ENCODE measurements at places on chromosomes 4 and X.

DNA sequence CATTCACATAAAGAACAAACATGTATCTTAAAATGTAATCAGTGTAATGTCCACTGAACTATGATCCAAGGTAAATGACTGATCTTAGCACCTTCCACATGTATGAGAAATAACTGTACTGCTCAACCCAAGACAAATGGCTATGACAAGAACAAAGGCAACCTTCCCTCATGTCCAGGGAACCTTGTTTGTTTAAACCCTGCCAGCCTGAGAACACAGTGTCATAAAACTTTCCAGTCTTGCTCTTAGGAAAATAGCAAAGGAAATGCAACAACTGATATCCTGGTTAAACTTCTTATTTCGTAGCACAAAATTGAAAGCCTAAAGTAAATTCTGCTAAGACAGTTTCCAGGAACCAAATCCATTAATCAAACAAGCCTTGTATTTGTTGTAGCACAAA, 494.3 kb downstream of the IL15 start:
- DNase-seq, result no peak

- DNase-seq, result no peak
These were observed at the start of gene RASSF6 for GRCh38 chr4:73620115-73620792. Gene RASSF6, minus strand, starts transcription at chr4:73620436. Its CDS starts 8,641 bp downstream, at chr4:73611795.

GRCh38 chr4:26466578-26467270, 23.6 kb downstream of the CCKAR start:
- no peak for DNase-seq

- DNase-seq, result no peak
These were observed 25.0 kb downstream of the GPR174 start for GRCh38 chrX:79169484-79169883.

DNA sequence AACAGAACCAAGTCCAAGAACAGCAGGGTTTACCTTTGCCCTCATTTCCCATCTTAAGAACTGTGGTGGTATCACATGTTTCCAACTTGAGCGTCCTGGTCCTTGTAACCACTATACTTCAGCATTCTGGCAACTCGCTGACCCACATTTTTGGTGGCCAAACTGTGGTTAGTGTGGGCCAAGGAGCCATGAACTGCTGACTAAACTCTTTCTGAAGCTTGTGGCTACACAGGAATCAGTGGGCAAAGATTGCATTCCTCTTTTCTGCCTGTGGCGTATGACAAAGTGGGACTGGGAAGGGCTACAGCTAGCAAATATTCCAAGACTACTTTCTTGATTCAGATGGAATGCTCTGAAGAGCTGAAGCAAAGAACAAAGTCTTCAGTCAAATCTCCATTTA, 106.3 kb upstream of the MID1 start:
- no peak for DNase-seq

DNA sequence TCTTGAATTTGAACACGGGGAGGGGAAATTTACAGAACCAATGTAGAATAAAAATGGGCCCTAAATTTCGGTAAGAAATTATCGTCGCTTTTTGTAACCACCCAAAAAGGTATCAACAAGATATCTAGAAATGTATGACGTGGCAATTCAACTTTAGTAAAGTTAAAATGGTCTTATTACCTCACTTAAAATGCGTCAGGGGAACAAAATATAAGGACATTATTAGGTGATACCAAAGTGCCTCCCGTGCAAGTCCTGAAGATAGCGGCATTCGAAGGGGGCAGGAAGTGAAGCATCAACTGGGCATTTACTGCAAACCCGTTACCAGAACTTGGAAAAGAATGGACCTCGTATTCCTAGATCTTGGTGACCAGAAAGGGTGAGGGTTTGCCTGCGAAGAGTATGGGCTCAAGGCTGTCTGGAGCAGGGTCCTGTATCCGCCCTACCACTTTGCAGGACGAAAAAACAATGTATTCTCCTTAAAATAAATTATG, 980 bp downstream of the AP1S2 start:
- DNase-seq, result no peak

- no peak for DNase-seq
These were observed 4.6 kb downstream of the RAB33A start for GRCh38 chrX:130176354-130176776.

GRCh38 chrX:43333543-43333942, 322.6 kb upstream of the MAOA start:
- DNase-seq, result no peak

- no peak for DNase-seq
These were observed 644.6 kb downstream of the IL1RAPL1 start for GRCh38 chrX:29231800-29232199.

DNA sequence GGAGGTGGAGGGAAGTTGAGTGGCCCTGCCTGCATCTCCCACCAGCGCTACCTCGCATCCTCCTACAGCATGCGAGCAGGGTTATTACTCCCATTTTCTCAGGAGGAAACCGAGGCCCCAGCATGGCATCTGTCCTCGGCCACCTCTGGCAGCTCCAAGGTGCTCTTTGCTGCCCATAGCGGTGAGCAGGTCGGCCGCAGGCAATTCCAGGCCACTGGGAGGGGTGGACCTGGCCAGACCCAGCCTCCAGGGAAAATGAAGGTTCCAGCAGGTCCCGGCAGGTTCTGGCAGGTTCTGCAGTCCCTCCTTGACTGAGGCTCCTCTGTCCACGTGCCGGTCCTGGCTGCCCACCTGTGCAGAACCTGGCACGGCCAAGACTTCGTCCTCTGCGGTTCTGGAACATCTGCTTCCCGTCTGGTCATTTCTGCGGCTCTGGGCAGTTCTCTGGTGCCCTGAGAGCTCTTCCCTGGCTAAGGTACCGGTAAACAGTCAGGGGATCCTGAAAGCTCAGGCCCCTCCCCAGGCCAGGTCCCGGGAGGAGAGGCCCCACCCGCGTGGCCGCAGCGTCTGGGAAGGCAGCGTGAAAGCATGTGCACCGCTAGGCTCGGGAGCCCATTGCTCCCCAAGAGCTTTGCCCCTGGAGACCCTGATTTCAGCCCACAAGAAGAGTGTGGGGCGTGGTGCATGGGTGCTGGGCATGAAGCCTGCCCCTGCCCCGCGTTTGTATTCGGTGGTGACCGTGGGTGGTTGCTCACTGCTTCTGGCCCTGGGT, 112.0 kb upstream of the ADRA2C start:
- DNase-seq, result no peak

DNA sequence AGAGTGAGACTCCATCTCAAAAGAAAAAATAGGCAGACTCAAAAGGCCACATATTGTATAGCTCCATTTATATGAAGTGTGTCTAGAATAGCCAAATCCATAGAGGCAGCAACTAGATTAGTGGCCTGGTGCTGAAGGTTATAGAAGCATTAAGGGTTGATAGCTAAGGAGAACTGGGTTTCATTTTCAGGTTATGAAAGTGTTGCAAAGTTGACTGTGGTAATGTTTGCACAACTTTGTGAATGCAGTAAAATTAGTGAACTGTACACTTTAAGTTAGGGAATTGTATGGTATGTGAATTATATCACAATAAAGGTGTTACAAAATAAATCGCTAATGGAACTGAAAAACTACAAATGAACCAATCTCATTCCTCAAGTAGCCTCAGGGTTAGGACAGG, 28.3 kb downstream of the TXLNG start:
- no peak for DNase-seq

GRCh38 chrX:154517101-154517781, 1.2 kb upstream of the FAM3A start:
- DNase-seq, result no peak

GRCh38 chr4:69098470-69098869, 2.2 kb downstream of the UGT2B7 start:
- DNase-seq, result no peak

GRCh38 chrX:50000937-50001542, 78.6 kb downstream of the CLCN5 start:
- no peak for DNase-seq

- DNase-seq, result no peak
These were observed 184.3 kb downstream of the QDPR start for GRCh38 chr4:17327591-17327990.

- DNase-seq, result no peak
These were observed 689 bp downstream of the SSR4 start for GRCh38 chrX:153794897-153795816.

DNA sequence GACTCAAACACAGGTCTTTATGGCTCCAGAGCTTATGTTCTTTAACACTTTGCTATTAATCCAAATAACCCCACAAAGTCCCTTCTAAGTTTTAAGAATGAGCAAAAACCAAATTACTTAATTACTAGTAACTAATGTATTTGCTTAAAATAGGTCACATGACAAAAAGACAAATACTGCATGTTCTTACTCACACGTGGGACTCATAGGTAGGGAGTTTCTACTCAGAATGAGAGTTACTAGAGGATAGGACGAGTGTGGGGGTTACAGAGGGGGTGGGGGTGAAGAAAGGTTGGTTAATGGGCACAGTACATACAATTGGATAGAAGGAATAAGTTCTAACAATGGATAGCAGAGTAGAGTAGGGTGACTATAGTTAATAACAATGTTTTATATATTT, 5.8 kb downstream of the RPS6KA3 start:
- DNase-seq, result no peak

GRCh38 chr4:52192721-52193135, 141.6 kb downstream of the SPATA18 start:
- no peak for DNase-seq

GRCh38 chrX:95071052-95071451, 1397.0 kb downstream of the FAM133A start:
- DNase-seq, result no peak

DNA sequence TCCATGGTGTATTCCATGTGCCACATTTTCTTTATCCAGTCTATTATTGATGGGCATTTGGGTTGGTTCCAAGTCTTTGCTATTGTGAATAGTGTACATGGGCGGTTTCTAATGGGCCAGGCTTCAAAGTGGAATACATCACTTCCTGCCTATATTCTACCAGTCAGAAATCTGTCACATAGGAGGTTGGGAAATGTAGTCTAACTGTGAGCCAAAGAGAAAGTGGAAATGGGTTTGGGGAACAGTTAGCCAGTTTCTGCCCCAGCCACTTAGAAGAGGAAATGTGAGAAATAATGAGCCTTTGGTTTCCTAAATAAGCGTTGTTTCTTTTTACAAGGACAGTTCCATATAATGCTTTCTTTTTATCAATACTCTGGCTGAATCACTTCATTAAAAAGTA, 85.1 kb upstream of the AP1S2 start:
- no peak for DNase-seq

GRCh38 chrX:120575379-120576114, 14.8 kb upstream of the CUL4B start:
- DNase-seq, result no peak

DNA sequence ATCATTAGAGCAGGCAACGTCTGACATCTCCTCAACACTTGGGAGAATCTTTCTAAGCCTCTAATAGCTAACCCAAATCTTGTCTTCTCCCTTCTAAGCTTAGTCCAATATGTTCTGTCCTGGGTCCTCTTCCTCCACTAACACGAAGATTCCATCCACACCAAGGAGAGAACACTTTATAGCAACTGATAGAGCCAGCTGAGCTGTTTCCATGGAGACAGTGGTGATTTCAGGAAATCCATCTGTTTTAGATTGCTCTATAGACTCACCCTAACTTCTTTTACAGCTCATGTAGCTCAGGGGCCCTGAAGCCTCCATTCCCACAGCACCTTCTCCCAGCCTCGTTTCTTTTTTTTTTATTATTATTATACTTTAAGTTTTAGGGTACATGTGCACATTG, 37.4 kb downstream of the SCD5 start:
- DNase-seq, result no peak

GRCh38 chrX:53268173-53268572, 13.2 kb downstream of the IQSEC2 start:
- DNase-seq, result no peak

- no peak for DNase-seq
These were observed 254.4 kb upstream of the CXXC4 start for GRCh38 chr4:104749062-104749461.

DNA sequence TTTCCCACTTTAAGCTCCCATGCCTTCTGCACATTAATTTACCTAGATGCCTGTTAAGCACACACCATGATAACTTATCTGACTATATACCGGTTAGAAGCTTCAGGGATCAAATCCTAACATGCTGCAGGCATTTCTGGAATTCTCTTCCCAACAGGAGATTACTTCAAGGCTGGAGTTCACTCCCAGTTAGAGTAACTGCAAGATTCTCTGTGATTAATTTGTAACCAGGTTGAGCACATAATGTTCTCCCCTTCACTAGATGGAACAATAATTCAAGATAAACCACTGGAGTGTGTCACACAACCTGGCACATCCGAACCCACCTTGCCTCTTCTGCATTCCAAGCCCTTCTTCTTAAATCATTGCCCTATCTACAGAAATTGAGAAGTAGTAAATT, 11.8 kb upstream of the UGT2A3 start:
- no peak for DNase-seq

DNA sequence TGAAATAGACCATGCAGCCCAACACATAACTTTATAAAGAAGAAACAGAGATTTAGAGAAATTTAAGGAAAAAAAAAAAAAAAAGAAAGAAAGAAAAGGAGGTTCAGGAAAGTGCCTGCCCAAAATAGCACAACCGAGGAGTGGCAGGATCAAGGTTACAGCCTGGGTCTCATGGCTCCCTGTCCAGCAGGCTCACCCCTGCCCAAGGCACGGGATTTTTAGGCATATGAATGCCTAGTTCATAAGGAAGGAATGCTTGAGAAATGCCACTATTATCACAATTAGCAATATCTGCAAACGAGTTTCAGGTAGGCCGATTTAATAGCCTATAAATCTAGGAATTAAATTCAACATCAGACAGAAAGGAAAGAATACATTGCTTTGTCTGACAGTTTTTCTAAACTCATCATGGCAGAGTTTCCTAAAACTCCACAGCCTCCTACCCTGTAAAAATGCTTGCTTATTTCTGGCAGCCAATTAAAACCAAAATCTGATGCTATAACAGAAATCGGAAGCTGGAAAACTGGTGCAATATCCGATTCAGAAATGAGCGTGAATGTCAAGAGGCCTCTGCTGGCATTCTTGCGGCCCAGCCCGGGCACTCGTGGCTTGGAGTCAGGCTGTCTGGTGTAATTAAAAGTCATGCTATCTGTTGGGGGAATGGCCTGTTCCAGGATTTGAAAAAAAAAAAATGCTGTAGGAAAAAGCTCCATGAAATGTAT, 63.5 kb downstream of the GEMIN8 start:
- no peak for DNase-seq

GRCh38 chrX:115013705-115014104, 3.7 kb downstream of the IL13RA2 start:
- no peak for DNase-seq

DNA sequence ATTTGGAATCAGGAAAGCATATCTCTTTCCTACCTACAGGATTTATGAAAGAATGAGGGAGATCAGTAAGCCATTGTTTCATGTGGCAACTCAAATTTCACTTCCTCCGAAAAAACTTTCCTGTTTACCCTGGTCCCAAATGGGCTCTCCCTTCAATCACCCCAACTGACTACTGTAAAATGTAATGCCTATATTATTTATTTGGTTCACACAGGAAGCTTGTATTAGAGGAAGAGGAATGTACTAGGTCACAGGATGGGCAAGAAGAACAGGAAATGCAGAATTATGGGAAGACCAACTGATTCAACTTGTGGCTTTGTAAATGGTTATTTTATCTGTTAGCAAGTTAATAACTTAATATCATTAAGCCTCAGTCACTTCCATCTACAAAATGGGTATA, 23.1 kb downstream of the COL4A6 start:
- DNase-seq, result no peak

All from activated CD4-positive, CD25-positive, alpha-beta regulatory T cell (primary cell).